Right atrium auricular region (tissue), 2 donors: ENCODE measurements at places on chromosomes 1 and 21. TPM values are rescaled to one million over a fixed set of nuclear protein-coding genes. Genes with fewer than 3 reads are reported as not detected.

HES4 gene
- 68.4 TPM for total RNA-seq

TNN gene
- total RNA-seq = 0.79 TPM

INSRR gene
- not detected for total RNA-seq

DLGAP3 gene
- total RNA-seq = not detected

AIRE gene
- not detected for total RNA-seq

- DNase-seq = no peak
- H3K4me1 ChIP-seq = peaks cover 29% of the 10 kb centered on the region
- no peaks in the 10 kb centered on the region for H3K36me3 ChIP-seq
- H3K27ac ChIP-seq = peak overlapping the region; percentile 76
- no peaks in the 10 kb centered on the region for H3K27me3 ChIP-seq
- H3K4me3 ChIP-seq = no peak overlapping the region
These were observed 4.9 kb upstream of the BRWD1 start for GRCh38 chr21:39318091-39318959.

DNA sequence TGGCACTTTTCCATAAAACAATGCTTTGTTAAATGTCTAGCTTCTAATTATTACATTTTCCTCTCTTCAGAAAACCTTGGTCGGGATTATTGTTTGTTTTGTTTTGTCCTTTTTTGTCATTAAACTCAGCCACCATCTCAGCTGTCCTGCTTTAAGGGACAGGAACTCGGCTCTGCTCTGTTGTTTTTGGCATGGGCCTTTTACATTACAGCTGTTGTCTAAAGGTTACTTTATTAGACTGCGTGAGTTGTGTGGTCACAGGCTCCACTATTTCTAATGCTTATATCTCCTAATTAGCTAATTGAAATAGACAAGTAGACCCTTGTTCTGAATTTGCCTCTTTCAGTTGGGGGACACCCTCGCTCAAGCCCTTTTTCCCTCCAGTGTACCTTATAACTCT lies 1.6 kb downstream of the PALMD start:
- H3K4me1 ChIP-seq = peaks cover 49% of the 10 kb centered on the region
- peaks cover 8% of the 10 kb centered on the region for H3K36me3 ChIP-seq
- H3K4me3 ChIP-seq = peak overlapping the region; percentile 68
- no peaks in the 10 kb centered on the region for H3K27me3 ChIP-seq
- DNase-seq = no peak

- H3K4me3 ChIP-seq = no peak overlapping the region
- H3K36me3 ChIP-seq = no peaks in the 10 kb centered on the region
- H3K4me1 ChIP-seq = no peaks in the 10 kb centered on the region
- H3K27me3 ChIP-seq = no peaks in the 10 kb centered on the region
These were observed 124.2 kb upstream of the FGGY start for GRCh38 chr1:59172693-59173092.

DNA sequence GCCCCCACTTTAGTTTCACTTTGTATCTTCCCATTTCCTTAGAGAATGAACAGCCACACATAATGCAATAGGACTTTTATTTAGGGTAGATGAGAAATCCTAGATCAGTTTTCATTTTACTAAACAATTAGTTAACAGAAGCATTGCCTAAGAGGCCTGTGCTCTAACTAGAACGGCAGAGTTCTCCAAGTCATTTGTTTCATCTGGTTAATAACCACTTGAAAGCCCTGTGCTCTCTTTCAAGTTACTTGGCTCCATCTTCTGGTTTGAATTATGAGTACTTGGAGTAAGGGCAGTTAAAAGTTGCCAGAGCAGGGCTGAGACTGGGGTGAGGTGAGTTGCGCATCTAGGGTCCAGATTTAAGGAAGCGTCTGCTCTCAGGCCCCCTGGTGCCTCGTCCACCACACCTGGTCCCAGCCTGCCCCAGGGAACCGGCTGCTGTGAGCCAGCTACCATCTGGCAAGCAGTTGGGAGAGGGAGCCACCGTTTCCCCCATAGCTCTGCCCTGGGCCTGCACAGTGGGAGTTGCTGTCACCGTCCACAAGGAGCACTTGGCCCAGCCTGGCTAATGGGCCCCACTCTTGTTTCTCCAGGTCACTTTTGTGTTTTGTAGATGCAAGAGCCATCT lies 18.1 kb upstream of the SLC44A3 start:
- no peaks in the 10 kb centered on the region for H3K4me1 ChIP-seq
- no peaks in the 10 kb centered on the region for H3K27me3 ChIP-seq
- H3K36me3 ChIP-seq = no peaks in the 10 kb centered on the region
- no peak for DNase-seq
- peak overlapping the region; percentile 7 for H3K4me3 ChIP-seq

- DNase-seq = no peak
- no peaks in the 10 kb centered on the region for H3K27me3 ChIP-seq
- H3K27ac ChIP-seq = no peak overlapping the region
- H3K36me3 ChIP-seq = peaks cover 3% of the 10 kb centered on the region
- no peak overlapping the region for H3K4me3 ChIP-seq
These were observed 13.5 kb downstream of the BCAR3 start for GRCh38 chr1:93668121-93668520.
